ENCODE measurements at places on chromosomes 4 and X.

GRCh38 chr4:160350944-160351343, 1248.1 kb downstream of the RAPGEF2 start:
- no peak for DNase-seq

DNA sequence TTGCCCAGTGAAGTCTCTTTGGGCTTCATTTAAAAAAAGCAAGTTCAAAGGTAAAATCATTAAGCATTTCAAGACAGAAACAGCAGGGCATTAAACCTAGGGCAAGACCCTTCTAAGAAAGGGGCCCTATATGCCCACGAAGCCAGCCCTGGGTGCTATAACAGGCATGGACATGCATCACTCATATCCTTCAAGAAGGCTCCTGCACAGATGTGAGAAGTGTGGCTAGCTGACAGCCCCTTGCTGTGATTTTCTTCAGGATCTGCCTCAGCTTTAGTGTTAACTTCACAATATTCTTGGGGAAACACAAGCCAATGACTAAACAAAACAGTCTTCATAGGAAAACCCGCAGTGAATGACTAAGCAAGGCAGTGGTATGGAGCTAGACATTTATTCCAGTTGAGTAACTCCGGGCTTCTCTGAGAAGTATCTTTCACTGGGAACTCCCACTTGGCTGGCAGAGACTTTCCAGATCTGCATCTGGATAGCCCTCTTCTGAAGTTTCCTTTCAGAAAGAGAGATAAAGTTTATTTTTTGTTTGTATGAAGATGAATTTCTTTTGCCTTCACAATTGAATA, 11.9 kb upstream of the MAOA start:
- peak; percentile 9 for DNase-seq

DNA sequence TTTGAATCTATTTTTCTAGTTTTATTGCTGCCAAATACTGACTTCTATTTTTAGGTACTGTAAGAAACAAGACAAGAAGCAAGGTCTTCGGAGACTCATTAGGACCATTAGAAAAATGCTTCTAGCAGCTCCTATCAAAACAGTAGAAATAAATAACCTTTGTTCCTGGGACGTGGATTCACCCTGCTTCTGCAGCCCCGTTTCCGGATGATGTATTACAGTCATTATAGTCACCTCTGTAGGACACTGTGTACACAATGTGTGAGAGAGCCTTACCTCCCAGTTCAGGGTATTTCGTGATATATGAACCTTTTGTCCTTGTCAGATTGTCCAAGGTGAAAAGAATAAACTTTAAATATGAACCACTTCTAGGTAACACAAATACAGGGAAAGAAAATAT, 484.0 kb upstream of the TECRL start:
- no peak for DNase-seq

DNA sequence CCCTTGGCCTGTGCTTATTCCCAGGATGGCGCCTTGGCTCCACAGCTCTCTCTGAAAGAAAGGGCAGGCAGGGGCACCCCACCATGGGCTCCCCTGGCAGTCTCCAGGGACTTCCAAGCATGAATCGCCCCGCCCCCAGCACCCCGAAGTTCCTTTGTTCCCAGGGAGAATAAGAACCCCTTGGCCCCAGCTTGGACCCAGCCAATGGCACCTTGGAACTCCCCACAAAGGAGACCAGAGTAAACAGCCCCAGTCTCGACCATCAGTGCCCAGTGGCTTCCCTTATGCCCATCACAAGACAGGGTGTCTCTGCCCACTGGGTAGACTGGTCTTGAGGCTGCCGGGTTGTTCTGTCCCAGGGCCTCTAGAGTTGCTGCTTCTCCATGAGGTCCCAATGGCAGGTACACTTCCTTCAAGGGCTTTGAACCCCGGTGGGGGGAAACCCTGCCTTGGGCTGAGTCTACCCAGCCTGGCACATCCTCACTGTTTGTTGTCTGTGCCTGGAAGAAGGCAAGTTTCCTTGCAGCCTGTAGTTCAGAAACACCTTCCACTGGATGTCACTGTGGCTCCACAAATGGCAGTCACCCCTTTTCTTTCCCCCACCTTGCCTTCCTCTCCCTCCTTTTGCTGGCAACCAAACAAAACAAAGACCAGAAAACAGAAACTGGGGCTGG, 30.8 kb downstream of the NBDY start:
- no peak for DNase-seq

DNA sequence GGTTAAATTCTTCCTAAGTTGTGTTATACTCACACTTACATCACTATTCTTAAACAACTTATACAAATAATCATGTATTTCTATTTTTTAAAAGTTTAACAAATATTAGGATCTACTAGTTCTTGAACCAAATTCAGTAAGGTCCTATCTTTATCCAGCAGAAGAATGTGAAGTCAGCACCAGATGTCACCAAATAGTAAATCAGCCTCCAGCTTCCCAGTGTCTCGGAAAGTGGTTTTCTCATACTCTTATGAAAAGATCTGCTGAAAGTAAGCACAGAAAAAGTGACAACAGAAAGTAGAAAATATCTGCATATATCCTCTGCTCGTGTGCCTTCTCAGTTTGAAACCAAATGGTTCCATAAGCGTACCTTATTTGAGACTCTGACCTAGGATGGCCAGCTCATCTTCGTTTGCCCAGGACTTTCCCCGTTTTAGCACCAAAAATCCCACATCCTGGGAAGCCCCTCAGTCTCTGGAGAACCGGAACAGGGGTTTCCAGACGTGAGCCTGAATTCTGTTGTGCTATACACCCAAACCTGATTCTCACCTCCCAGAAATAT, 98.0 kb upstream of the DCLK2 start:
- no peak for DNase-seq

DNA sequence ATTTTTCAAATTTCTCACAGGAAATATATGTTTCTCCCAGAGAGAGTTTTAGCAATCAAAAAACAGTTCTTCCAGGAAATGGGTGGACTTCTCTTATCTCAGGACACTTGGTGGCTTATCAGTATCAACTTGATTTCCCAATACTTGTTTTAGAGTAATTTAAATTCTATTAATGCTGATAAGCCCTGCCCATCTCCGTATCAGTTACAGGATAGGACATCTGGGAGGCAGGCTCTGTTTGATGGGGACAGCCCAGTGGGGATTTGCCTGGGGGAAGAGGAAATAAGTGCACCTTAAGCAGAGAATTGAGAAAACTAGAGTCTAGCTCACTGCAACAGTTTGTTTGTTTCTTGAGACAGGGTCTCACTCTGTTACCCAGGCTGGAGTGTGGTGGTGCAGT, 43.2 kb upstream of the PDGFRA start:
- no peak for DNase-seq

GRCh38 chr4:88630756-88631155, 38.5 kb downstream of the HERC3 start:
- DNase-seq = no peak

DNA sequence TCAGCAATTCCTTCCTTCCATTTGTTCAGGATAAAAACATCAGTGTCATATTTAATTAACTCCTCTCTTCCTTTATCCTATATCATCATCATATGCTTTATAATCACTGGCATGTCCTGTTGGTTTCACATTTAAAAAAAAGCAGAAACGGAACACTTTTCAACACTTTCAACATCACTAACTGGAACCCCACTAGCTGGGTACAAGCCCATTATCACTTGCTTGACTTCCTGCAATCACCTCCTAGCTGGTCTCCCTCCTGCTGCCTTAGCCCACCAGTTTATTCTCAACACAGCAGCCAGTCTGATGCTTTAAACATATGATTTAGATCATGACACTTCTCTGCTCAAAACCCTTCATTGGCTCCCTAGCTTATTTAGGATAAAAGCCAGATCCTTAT, 116.4 kb upstream of the LSM6 start:
- no peak for DNase-seq

- DNase-seq = no peak
Measured at GRCh38 chrX:22093550-22093949, 61.4 kb downstream of the PHEX start.

DNA sequence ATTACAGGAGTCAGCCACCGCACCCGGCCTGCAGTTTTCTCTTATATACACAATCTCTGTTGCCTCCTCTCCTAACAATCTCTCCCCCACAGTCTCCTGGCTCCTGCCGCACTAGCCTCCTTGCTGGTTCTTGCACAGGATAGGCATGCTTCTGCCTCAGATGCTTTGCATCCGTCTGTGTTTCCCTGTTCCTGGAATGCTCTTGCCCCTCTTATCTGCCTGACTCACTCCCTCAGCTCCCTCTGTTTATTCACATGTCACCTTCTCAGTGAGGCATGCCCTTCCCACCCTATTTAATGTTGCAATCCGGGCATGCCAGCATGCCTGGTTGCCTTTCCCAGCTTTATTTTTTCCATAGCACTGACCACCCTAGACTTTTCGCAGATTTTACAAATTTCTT, 161.9 kb downstream of the PHF8 start:
- DNase-seq = no peak

GRCh38 chr4:168558599-168558998, 61.7 kb downstream of the PALLD start:
- no peak for DNase-seq

- no peak for DNase-seq
Measured at GRCh38 chr4:95540227-95540626, 8.5 kb downstream of the UNC5C start.
